SK-N-SH (cell line): ENCODE measurements at places on chromosomes 11 and 22. TPM values are rescaled to one million over a fixed set of nuclear protein-coding genes. Genes with fewer than 3 reads are reported as not detected.

Gene APOC3
- not detected in 2 replicates for polyA plus RNA-seq

DNA sequence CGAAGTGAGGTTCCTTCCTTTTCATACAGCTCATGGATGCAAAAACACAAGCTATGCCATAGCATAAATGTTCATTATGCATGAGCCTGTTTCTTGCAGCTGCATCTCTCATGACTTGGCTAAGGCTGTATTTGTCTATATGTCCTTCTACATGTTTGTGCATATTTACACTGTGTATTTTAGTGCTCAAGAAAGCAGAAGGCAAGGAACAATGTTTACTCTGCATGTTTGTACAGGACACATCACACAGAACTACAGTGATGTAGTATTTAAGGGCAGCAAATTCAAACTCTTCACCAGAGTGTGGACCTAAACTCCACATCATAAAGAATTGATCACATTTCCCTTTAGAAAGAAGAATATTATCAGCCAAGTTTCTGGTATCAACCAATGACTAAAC lies 170.3 kb downstream of the CADM1 start:
- H3K27me3 ChIP-seq: no peaks in the 10 kb centered on the region
- H3K27ac ChIP-seq: no peak overlapping the region
- peaks cover 6% of the 10 kb centered on the region for H3K4me1 ChIP-seq
- H3K36me3 ChIP-seq: no peaks in the 10 kb centered on the region; the same call in 1 of the 2 replicates

Gene XNDC1N
- 3.4 and 4.5 TPM in 2 replicates for polyA plus RNA-seq

DNA sequence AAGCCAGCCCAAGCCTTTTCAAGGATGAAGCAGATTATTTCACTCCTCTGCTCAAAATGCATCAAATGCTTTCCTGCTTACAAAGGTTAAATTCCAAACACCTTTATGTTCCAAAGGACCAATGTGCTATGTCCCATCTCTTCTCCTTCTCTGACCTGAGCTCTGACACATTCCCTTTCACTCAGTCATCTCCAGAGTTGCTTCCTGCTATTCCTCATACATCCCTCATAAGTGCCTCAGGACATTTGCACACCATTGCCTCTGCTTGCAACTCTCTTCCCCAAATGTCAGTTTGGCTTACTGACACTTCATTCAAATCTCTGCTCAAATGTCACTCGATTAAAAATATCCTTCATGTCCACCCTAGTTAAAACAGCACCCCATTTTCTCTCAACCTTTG lies 53.3 kb upstream of the BMAL1 start:
- no peak overlapping the region for H3K4me3 ChIP-seq
- H3K36me3 ChIP-seq: no peaks in the 10 kb centered on the region
- H3K27ac ChIP-seq: no peak overlapping the region
- H3K4me1 ChIP-seq: peaks cover 23% of the 10 kb centered on the region
- DNase-seq: no peak
- no peaks in the 10 kb centered on the region for H3K27me3 ChIP-seq

Gene KDELR3
- 16.5 and 17.1 TPM in 2 replicates for polyA plus RNA-seq

GRCh38 chr22:48443680-48444079 lies 1384.0 kb downstream of the BRD1 start:
- no peak overlapping the region for H3K4me3 ChIP-seq
- no peaks in the 10 kb centered on the region for H3K4me1 ChIP-seq
- no peak overlapping the region for H3K27ac ChIP-seq
- no peak for DNase-seq

GRCh38 chr11:88171982-88172381 lies 3.3 kb downstream of the RAB38 start:
- H3K4me3 ChIP-seq: no peak overlapping the region
- no peaks in the 10 kb centered on the region for H3K27me3 ChIP-seq
- no peaks in the 10 kb centered on the region for H3K36me3 ChIP-seq

Gene TEX12
- polyA plus RNA-seq: 0.15 TPM in 1 of 2 replicates, not detected in the other
